ENCODE measurements at places on chromosomes 3 and 15.
A peak's percentile ranks its signal among the peaks of the same experiment; 100 is the strongest.

DNA sequence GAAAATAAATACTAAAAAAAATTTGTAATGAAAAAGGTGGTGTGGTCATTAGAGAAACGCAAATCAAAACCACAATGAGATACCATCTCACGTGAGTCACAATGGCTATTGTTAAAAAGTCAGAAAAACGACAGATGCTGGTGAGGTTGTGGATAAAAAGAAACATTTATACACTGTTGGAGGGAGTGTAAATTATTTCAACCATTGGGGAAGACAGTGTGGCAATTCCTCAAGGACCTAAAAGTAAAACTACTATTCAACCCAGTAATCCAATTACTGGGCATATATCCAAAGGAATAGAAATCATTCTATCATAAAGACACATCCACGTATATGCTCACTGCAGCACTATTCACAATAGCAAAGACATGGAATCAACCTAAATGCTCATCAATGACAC is 120.3 kb downstream of the MYO9A start:
- no peak for DNase-seq

DNA sequence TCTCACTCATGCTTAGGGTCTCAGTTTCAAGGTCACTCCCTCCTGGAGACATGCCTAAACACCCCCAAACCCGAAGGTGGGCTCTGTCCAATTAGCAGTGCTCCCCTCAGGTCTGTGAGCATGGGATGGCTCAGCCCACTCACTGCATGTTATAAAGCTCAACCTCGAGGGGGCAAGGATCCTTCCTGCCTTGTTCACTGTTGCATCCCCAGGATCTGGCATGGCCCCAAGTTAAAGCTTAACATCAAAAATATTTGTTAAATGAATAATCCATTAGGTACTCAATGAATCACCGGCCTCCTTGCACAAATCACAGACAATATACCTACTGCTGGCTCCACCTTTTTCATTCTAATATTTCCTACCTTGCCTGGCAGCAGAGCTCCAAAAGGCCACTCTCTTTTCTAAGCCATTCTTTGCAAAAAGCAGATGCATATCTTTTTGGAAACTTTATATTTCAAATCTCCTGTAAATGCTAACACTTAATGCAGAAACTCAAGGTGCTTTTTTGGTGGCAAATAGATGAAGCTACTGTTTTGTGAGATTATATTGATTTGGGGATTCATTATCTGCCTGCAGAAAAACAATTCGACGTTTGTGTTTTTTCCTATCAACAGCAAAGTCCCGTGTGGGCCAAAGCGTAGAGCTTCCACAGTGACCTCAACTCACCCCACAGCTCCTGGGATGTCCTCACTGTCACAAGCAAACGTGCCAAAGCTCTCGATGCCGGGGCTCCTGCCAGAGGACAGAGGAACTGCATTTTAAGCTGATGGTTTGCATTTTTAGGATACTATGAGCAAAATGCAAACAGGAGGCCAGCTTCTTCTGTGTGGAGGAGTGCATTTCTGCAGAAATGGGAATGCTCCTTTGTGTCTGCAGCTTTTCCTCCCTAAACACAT is 35.4 kb downstream of the PCOLCE2 start:
- DNase-seq = no peak

DNA sequence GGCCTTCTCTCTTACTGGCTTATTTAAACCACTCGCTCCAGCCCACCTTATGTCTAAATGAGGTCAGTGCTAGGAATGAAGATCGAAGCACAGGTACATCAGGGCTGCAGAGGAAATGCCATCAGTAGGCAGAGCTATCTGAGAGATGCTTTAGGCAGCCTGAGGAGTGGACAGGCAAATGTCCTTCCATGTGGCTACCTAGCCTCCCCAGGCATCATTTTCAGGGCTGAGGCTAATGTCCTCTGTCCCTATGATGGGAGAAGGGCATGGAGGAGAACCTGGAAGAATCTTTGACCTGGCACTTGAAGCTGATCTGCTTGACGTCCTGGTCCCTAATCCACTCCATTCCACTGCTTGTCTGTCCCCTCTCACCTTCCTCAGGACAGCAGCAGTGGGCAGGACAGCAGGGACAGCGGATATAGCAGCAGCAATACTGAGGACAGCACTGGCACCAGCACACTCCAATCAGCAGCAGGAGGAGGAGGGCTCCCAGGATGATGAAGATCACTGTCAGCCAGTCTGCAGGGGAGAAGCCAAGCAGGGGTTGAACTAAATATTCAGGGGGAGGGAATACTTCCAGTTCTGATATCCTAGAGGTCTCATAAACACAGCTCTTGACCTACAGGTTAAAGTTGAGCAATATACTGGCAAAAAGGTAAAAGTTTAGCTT is 21.0 kb downstream of the ILDR1 start:
- DNase-seq = no peak

GRCh38 chr3:164687902-164688301 is 390.4 kb downstream of the SI start:
- DNase-seq = no peak

GRCh38 chr15:68113751-68114150 is 59.6 kb downstream of the PIAS1 start:
- no peak for DNase-seq

- DNase-seq = no peak
Measured at GRCh38 chr3:119700269-119700919, 2.4 kb upstream of the CFAP91 start.

GRCh38 chr3:120846073-120846472 is 61.9 kb upstream of the STXBP5L start:
- DNase-seq = no peak

DNA sequence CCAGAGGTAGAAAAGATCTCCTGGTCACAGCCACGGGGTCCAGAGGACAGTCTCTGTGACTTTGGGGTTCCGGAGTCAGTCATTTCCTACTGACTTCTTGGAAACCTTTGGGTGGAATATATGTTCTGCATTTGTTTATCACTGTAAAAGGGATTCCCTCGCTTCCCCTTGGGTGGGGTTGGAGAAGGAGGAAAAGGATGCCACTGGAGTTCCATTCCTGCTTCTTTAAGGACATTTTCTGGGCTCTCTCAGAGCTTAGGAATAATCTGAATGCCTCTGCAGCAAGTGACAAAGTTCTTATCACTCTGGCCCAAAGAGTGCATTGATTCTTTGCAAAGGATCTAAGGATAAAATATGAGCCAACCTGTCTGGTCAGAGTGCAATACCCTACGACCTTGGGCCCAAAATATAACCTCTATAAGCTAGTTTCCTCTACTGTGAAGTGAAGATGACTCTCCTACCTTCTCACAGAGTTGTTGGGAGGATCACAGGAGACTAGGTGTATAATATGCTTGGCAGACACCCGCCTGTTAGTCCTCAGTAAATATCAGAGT is 17.2 kb downstream of the ARHGEF3 start:
- no peak for DNase-seq

- DNase-seq = peak; percentile 75
Measured at GRCh38 chr3:64295594-64295993, 70.3 kb upstream of the PRICKLE2 start.

DNA sequence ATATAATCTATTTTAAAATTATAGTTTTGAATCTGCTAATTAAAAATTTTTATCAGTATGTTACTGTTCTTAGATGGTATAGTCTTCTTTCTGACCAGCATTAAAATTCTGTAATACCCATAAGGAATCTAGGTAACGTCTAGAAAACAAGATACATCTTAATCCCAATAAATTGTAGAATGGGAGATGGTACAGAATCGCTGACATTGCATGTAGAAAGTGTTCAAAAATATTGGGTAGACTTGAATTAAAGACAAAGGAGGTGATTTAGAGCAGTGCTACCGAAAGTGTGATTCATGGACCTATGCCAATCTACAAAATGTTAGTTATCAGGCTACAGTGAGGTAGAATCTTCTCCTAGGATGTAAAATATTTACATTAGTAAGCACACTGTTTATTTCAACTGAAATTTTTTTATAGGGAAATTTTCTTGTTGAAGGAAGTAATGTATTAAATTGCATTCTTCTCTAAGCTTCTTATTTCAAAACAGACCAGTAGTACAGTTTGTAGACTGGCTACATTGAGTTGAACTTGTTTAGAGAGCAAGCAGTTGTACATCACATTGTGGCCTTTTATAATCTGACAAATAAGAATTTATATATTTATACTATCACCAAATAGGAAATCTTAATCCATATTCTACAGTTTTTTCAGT is 17.1 kb downstream of the MINDY2 start:
- no peak for DNase-seq

- no peak for DNase-seq
Measured at GRCh38 chr15:98232761-98233160, 272.3 kb downstream of the ARRDC4 start.

DNA sequence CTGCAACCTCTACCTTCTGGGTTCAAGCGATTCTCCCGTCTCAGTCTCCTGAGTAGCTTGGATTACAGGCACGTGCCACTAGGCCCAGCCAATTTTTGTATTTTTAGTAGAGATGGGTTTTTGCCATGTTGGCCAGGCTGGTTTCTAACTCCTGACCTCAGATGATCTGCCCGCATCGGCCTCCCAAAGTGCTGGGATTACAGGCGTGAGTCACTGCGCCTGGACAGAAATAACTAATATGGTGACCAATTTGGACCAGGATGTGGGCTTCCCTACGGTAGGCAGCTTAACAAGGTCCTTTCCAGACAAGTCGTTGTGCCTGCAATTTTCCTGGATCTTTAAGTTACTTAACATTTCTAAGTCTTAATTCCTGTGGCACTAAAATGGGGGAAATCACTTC is 14.8 kb downstream of the WDR53 start:
- no peak for DNase-seq

DNA sequence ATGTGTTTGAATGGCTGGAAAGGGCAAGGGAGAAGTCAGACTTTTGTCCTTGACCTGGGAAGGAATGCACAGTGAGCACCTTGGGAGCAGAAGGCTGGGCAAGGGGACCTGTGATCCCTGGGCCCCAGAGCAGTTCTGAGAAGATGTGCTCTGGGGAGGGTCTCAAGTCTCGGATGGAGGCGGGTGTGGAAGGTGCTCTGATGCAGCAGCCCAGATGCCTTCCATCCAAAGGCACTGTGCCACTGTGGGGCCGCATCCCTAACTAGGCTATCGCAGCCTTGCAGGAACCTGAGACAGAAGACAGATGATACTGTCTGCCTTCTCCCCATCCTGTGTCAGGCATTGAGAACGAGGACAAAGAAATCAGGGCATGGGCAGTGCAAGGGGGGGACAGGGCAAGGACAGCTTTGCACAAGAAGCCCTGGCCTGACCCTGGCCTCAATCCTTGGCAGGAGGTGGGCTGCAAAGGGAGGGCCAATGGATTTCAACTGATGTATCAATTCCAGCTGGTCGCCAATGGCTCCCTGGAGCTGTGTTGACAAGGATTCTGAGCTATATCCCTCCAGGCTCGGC is 14.6 kb upstream of the PRKCD start:
- DNase-seq = no peak

DNA sequence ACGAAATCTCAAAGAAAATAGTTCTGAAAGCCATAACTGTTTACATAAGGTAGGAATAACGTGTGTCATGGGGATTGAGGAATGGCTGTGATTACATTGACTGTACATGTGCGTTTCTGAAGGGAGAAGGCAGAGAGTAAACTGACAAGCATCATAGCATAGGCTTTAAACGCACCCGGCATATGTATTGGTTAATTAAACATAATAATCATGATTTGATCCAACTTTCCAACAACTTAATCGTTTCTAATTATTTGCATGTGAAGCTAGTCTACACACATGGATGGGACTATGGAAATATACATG is 3.3 kb downstream of the TMEM108 start:
- DNase-seq = no peak

- DNase-seq = no peak
Measured at GRCh38 chr3:7144697-7145308, 283.9 kb downstream of the GRM7 start.

DNA sequence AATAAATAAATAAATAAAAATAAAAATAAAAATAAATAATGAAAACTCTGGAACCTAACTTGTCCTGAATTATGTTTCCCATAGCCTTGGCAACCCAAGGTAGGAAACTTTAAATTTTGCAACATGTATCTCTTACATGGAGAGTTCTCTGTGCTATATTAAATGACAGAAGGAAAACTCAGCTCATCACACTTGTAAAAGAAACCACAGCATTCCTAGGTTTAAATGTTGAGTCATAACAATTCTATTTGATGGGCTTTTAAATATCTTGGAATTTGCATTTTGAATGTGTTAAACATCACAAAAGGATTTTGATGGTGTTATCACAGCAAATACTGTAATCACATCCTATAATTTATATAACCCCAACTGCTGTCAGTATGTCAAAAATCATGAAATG is 144.2 kb downstream of the LRTM1 start:
- DNase-seq = no peak

DNA sequence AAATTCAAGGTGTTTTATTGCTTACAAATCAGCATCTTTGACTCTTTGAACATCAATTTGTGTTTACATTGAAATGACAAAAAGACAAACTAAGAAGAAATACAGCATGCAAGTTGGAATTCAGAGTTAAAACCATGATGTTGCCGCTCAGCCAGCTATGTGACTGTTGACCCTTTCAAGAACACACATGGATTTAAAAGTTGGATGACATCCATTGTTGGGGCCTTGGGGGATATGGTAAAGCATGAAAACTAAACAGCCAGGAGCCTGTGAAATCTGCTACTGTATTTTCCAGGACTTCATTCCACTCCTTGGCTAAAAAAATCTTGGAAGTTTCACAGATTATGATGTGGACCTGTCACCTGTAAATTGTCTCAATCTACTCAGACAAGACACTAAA is 4.6 kb downstream of the P2RY1 start:
- no peak for DNase-seq
